IMR-90 (cell line): ENCODE measurements at places on chromosomes 6 and 20. TPM values are rescaled to one million over a fixed set of nuclear protein-coding genes. Genes with fewer than 3 reads are reported as not detected.

Gene ZNF311
- polyA plus RNA-seq = 0.27 and 0.34 TPM in 2 replicates

Gene SLC13A3
- 3.9 and 4.2 TPM in 2 replicates for polyA plus RNA-seq

- no peak for DNase-seq
Measured at GRCh38 chr20:23058240-23058639, 8.8 kb upstream of the THBD start.

GRCh38 chr6:170113141-170113540, 177.7 kb downstream of the DLL1 start:
- no peak for DNase-seq

Gene PACRG
- 0.27 TPM in 1 of 2 replicates, not detected in the other for polyA plus RNA-seq

DNA sequence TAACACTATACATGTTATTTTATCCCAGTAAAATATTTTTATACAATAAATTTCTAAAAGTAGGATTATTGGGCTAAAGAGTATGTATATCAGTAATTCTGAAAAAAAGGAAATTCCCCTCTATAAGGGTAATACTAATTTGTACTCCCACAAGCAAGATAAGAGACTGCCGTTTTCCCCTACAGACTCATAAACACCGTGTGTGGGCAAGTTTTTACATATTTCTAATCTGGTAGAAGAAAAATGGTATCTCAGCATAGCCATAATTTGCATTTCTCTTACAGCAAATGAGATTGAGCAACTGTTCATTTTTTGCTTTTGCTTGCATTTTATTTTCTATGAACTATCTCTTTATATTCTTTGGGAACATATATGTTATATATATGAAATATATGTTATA, 26.0 kb upstream of the MYMX start:
- no peak for DNase-seq

- DNase-seq = no peak
Measured at GRCh38 chr6:168666699-168667427, 225.9 kb downstream of the SMOC2 start.

Gene RBCK1
- 84.2 and 89.4 TPM in 2 replicates for polyA plus RNA-seq

Gene LTB
- polyA plus RNA-seq = not detected in 2 replicates

GRCh38 chr6:20538907-20539306, 4.7 kb downstream of the CDKAL1 start:
- no peak for DNase-seq

- DNase-seq = no peak
Measured at GRCh38 chr6:126664271-126664670, 324.4 kb downstream of the CENPW start.

DNA sequence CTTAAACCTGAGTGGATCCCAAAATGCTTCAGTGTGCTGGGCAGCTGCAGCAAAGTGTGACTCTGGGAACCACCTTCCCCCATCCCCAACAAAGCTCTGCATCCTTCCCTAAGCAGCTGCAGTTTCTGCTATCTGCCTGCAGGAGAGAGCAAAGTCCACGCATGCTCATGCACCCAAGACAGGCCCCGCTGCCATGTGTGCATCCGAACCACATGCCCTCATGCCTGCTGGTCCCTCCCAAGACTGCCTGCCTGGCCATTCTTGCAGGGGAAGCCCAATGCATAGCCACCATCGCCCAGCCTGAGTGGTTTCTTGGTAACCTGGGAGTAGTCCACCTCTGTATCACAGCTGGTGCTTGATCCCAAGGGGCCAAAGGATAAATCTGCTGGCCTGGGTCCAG, 94.3 kb upstream of the OLIG3 start:
- no peak for DNase-seq

DNA sequence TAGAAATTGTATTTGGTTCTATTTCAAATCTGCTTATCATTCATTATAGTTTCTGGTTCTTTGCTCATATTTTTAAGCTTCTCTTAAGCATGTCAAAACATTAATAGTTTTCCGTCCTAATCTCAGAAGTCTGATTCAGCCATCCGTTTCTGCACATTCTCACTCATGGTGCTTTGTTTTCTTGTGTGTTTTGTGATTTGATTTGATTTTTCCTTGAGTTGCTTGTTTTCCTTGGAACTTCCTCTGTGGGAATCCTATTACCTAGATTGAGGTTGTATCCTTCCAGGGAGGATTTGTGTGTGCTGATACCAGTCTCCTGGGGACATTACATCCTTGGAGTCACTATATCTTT, 7.9 kb downstream of the SNX9 start:
- DNase-seq = no peak

DNA sequence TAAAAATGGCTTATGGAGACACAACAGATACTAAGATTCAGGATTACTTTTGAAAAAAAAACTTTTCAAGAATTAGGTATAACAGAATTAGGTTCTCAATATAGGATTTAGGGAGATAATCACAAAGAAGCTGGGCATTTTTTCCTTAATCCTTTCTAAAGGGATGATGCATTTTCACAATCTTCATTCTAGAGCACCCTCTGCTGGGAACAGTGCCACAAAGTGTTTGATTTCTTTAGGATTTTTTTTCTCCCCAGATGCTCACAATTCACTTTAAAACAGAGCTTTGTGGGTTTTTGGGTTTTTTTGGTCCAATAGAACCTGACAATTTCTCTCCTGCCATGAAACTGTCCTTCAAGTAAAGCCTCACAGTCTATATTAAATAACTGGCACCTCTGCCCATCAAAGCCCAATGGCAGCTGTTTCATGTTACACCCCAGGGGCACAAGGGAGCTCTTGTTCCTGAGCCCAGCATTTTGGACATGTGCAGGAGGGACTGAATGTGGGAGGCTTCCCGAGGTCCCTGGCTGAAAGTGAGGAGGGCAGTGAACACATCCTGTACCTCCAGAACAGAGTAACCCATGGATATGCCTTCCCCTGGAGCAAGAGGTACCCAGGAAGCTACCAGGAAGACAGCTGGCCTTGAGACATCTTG, 39.7 kb downstream of the PREP start:
- DNase-seq = peak; percentile 47

- no peak for DNase-seq
Measured at GRCh38 chr6:71446057-71446456, 157.4 kb downstream of the OGFRL1 start.

DNA sequence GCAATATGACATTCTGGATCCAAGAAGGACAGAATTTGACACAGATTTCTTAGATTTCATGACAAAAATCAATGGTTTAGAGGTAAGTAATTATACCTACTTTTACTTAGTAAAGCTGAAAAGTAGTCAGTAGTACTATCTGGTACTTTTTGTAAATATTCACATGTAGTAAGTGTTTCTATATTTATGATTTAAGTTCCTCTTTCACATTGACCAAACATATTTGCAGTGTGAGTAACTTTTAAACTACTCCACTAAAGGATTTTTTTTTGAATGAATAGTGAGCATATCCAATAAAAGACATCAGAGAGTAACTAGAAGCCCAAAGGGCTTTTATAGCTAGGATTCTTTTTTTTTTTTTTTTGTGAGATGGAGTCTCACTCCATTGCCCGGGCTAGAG, 60.8 kb downstream of the DNAH8 start:
- DNase-seq = peak; percentile 22

- DNase-seq = no peak
Measured at GRCh38 chr6:89073014-89073620, 7.4 kb upstream of the PNRC1 start.

GRCh38 chr6:21157186-21157929, 436.2 kb upstream of the SOX4 start:
- DNase-seq = no peak

DNA sequence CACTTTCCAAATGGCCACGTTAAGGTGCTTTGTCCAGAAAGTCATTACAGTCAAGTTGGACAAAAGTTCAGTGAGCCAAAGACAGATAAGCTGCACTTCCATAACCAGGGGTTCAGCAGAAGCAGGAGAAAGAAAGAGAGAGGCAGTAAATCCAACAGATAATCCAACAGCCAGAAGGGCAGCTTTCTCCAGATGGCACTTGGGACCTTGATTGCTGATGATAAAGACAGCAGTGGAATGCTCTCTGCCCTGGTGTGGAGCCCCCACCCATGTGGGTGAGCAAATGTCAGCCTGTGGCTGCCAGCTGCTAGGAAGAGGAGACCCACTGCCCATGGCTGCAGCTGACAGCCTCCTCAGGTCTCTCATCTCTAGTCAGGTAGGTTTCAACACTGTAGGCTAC, 18.7 kb upstream of the NRSN1 start:
- DNase-seq = no peak

Gene FAM217A
- not detected in 2 replicates for polyA plus RNA-seq

DNA sequence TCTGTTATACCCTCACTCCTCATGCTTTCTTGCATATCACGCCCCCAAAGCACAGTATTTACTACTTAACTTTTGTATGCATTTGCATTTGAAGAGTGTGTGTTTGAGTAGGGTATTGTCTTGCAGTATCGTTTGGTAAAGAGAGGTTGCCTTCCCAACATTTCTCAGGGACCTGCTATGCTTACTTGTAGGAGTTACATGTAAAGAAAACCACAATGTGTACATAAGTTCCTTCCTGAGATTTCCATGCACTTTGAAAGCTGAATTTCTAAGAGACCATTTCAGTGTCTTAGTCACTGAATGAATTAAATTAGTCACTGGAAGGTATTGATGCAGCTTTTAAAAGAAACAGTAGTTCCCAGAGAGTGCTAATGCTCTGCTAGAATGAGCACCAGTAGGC, 159.3 kb upstream of the LAMA2 start:
- DNase-seq = peak; percentile 89

- DNase-seq = no peak
Measured at GRCh38 chr6:92922216-92922806, 497.0 kb downstream of the EPHA7 start.

Gene ZBTB46
- 4.2 and 4.3 TPM in 2 replicates for polyA plus RNA-seq

- no peak for DNase-seq
Measured at GRCh38 chr6:98976674-98977385, 29.1 kb upstream of the FBXL4 start.

- no peak for DNase-seq
Measured at GRCh38 chr6:100185615-100186014, 191.6 kb upstream of the MCHR2 start.

DNA sequence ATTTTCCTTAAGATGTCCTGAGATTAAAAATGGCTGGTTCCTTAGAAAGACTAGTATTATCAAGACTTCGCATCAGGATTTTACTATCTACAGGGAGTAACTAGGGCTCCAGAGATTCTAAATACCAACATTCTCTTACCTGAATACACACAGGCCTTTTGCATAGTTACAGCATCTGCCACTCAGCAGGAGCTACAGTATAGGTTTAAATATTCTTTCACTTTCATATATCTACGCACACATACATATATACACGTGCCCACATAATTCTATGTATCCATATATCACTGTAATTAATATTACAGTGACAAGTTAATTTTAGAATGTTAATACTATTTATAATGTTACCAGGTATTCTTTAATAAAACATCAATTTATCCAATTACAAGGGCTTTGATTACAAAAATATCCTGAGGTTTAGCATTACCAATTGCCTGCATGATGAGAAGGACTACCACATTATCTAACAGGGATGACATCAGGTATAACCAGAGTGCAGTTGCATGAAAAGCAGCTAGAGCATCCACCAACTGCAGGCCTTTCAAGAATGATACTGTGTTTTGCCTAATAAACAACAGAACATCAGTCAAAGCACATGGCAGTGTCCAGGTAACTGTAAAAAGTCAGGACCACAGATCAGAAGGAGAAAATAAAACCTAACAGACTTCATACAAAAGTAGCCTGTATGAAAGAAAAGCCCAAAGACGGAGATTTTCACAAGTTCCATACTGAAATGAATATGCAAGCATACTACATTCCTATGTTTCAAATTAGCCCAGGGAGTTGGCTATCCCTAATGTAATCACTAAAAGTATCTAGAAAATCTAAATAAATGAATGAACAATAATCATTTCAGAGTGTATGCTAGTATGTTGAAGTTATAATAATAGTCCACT, 268.7 kb downstream of the PTPRK start:
- no peak for DNase-seq

Gene TFAP2C
- 0.05 TPM in 1 of 2 replicates, not detected in the other for polyA plus RNA-seq

DNA sequence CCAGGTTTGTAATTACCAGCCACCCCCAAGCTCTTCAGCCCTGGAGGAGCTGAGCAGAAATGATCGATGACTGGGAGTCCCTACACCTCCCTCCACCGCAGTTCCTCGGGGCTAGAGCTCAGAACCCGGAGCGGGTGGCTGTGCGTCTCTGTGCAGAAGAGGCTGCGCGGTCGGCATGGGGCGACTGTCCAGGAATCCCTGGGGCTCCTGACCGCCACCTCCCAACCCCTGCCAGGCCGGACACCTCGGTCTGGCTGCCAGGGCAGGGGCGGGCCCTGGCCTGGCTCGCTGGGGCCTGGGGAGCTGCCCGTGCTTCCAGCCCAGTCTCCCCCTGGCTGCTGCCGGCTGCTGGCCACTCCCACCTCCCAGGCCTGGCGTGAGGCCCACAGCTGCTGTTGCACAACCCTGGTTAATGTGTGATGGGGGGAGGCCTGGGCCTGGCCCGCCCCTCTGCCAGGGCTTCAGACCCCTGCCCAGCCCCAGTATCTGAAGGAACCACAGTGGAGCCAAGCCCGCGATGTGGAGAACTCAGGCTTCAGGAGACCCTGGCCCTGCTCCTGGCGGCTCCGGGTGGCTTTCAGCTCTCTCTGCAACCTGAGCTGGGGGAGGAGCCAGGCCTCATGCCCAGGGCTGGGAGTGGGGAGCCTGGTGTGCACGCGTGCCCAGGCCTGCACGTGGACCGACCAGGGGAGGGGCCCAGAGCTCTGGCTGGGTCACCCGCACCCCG, 1.2 kb downstream of the SLC2A4RG start:
- DNase-seq = peak; percentile 86

Gene PLEKHG1
- 0.09 and 0.27 TPM in 2 replicates for polyA plus RNA-seq

GRCh38 chr6:126720304-126720703, 380.4 kb downstream of the CENPW start:
- peak; percentile 52 for DNase-seq

- DNase-seq = no peak
Measured at GRCh38 chr20:6707321-6707831, 60.1 kb upstream of the BMP2 start.
